Omental fat pad (tissue), 4 donors: ENCODE measurements at places on chromosomes 6 and 20.

DNA sequence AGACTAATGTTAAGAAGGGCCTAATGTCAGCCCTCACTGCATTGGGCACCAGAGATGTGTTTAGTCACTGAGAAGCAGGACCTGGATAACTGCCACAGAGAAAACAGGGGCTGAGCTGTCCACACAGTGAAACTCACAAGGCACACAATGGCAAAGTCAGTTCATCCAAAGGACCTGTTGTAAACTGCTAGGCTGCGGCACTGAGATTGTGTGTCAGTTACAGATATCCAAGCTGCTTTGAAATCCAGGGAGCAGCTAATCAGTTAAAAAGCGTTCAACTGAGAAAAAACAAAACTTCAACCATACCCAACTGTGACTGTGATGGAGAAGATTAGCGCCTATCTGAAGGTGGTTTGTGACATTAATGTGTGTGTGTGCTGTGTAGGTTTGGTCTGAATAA is 27.8 kb upstream of the TMEM14A start:
- DNase-seq = no peak

- DNase-seq = no peak
These were observed 44.3 kb upstream of the IRF4 start for GRCh38 chr6:347232-347631.

DNA sequence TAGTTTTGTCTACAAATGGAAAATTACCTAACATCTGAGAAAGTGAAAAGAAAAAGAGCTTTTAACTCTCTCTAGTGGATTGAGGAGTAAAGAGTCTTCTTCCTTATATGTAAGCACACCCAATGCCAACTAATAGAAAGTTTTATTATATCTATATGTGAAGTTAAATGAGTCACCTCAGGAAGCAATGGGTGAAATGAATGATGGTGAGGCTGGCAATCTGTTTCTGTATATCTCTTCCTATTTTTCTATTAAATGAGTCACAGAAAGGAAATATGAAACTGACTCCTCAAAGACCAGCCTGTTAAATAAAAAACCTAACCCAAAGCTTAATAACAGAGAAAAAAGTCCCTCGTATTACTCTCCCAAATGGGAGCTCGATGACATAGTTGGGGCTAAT is 71.3 kb downstream of the OTOR start:
- DNase-seq = no peak

DNA sequence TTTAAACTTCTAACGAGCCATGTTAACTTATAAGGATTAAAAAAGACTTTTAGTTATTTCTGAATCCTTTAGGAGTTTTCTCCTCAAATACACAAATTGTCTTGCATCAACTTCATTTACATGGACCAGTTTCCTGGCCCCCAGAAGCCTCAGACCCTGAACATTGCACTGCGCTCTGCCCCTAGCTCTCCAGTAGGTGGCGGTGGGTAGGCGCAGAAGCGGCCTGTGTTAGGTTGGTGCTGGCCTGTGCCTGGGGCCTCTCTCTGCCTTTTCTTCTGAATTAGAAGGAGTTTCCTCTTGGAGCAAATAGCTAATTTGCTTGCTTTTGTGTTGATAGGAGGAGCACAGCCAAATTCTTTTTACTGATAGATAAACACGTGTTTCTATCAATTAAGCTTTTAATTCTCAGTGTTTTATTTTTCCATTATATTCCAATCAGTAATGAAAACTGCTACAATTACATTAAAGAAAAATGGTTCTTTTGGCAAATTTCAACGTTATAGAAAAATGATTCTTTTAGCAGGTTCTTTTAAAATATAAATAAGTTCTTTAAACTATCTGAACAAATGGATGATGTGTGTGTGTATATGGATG is 44.4 kb downstream of the DTD1 start:
- no peak for DNase-seq

GRCh38 chr6:63507096-63507495 is 65.2 kb upstream of the LOC128125822 start:
- no peak for DNase-seq

DNA sequence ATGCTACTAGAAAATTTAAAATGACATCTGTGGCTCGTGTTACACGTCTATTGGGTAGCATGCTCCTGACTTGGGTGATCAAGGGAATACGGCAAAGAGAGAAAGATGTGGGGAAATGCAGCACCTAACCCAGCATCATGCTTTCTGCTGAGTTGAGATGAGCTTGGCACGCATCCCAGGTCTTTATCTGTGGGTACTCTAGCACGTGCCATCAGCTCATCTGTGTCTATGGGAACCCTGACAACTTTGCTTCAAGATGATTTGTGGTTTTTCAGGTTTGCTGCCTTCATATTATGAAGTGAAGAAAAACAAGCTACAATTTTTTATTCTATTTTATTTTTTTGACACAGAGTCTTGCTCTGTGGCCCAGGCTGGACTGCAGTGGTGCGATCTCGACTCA is 21.0 kb downstream of the RNASET2 start:
- DNase-seq = no peak
